Stimulated activated naive CD4-positive, alpha-beta T cell treated with Interleukin-2 at 50 U/mL for 16 hours (primary cell): ENCODE measurements at places on chromosomes 3 and 15.

DNA sequence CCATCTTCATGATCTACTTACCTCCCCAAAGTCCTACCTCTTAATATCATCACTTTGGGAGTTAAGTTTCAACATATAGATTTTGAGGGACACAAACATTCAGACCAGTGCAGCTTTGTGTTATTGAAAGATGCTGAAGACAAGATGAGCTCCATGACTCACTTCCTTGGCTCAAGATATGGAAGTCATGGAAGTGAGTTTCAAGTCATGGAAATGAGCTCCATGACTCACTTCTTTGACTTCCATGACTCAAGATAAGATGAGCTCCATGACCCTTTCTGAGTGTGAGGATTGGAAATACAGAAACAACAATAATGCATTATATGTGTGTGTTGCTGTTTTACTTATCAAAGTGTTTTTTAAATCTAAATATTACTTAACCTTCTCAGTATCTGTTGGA lies 170.2 kb upstream of the TPRG1 start:
- no peak for DNase-seq

DNA sequence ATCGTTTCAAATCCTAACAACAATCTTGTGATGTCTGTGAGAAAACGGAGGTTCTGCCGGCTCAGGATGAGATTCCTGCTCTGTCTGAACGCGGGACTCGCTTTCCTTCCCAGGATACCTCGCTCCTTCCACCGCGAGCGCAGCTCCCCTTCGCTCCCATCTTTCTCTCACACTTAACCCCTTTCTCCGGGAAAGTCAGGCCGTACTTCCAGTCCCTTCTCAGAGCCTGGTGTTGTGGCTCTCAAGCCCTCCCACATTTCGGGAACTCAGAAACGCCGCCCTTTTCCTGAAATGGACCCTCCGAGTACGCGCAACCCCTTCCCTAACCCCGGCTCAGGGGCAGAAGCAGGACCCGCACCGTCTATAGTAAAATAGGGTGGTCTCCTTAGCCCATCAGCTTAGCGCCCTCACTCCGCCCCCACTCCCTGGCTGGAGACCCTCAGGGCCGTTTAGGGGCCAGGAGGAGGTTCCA lies 378 bp upstream of the FEM1B start:
- DNase-seq: no peak

DNA sequence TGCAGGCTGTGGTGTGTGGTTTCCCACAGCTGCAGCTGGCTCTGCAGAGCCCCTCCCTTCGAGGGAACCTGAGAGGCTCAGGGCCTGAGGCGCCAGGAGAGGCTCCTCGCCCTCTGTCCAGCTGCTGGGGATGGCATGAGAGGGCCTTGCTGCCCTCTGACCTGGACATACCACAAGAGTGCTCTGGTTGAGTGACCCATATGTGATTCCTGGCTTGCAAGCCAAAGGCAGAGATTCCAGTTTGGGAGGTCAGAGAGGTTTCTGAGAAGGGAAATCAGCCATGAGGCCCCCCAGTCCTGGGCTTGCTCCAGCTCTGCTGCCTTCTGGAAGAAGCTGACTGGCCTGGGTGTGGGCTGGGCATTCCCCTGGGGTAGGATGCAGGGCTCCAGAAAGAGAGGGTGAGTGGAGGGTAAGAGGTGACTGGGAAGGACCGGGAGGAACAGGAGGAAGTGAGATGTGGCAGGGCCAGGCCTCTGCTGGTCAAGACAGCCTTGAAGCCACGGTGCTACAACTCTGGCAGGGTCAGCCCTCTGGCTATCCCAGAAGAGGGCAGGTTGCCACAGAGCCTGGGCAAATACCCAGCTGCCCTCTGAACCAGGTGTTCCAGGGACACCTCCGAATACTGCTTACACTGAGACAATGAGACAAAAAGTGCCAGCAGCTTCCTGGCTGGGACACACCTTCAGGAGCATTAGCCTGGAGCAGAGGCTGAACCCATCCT lies 16.0 kb upstream of the SRP14 start:
- no peak for DNase-seq

DNA sequence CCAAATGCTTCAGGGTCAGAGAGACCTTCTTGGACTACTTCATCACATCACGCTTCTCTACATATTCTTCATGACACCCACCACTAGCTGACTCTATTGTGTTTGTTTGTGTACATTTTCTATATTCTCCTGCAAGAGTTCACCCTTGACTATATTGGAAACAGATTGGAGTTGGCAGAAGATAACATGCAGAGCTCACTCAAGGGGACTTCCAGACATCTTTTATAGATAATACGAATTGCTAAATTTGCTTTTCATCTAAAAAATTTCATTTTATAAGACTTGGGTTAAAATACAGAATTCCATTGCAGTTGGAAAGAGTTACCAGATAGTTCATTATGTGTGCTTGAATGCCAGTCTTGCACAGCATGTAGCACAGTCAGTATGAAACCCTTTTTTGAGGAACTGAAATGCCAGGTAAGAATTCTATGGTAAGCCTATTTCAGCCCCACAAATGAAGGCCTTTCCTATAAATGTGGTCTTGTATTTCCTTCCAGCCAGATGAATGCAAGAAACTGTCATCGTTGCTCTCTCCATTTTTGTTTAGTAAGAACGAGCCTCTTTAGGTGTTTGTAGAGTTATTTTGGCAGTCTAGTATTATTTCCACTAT lies 177.6 kb downstream of the GHSR start:
- DNase-seq: no peak

DNA sequence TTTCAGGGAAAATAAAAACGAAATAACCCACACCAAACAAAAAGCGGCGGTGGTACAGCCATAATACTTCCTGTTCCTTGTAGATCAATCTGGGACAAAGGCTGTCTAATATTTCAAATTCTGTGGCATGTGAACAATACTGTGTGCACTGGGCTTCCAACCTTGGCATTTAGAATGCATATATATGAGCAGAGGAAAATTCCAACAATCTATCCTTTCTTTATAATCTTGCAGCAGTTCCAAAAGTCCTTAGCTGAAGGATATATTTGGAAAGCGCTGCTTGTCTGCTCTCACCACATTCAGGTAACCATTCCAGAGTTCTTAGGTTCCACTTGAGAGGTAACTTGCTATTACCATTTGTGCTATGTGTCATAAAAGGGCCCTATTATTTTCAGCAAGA lies 231.8 kb downstream of the RBMS3 start:
- no peak for DNase-seq

GRCh38 chr3:18657858-18658820 lies 233.0 kb upstream of the SATB1 start:
- peak; percentile 1 for DNase-seq

- DNase-seq: no peak
Observed at GRCh38 chr3:155494332-155494731, 200.8 kb upstream of the STRIT1 start.

DNA sequence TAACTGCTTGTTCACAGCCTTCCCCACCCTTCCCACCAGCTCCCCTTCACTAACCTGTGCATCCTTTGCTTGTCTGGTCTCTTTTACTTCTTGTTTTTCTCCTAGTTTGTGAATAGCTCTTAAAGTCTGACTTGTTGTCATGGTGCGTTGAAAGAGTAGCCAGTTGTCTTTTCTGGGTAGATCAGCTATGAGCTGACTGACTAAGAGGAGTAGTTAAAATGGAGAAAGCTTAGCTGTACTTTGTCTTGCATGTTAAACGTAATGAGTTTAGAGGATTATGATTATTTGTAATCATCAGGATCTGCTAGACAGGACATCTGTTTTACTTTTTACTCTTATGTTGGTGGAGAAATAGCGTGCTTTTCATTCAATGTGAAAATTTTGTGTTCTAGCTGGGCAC lies 35.9 kb downstream of the ATP2C1 start:
- no peak for DNase-seq

GRCh38 chr3:176799675-176800074 lies 397.6 kb downstream of the TBL1XR1 start:
- DNase-seq: no peak

DNA sequence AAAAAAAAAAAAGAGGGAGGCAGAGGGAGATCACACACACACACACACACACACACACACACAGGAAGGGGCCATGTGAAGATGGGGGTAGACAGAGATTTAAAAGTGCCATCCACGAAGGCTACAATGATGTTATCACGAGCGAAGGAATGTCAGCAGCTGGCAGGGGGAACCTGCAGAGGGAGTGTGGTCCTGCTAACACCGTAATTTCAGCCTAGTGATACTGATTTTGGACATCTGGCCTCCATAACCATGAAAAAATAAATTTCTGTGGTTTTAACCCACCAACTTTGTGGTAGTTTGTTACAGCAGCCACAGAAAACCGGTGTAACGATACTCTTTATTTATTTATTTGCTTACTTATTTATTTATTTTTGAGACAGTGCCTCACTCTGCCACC lies 76.0 kb downstream of the TMCO5A start:
- no peak for DNase-seq

- no peak for DNase-seq
Observed at GRCh38 chr3:46010519-46011113, 15.0 kb upstream of the FYCO1 start.

DNA sequence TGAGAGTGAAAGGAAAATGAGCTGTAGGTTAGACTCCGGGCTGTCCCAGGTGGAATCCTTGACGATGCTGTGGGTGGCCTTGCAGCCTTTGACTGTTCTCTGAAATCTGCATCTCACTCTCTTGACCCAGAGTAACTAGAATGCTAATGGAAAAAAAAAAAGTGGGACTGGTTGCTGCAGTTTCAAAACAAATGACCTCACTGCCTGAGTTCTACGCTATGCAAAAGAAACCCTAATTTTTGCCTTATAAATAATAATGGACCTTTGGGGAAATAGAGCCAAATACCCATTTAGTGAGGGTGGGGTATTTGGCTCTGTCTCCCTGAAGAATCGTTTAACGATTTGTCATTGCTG lies 309.7 kb upstream of the C2CD4B start:
- no peak for DNase-seq

DNA sequence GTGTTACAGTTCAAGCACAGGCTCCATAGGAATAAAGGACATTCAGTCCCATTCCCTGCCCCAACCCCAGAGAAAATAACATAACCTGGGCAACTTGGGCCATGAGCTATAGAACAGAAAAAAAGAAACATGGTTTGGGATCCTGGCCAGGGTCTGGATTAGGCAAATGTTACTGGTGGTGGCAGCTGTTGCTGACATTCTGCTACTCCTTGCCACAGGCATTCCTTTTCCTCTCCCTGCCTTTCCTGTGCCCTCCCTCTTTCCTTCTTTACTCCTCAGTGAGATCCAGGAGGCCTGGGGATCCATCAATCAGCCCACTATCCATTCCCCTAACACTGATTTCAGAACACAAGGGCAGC lies 129.1 kb downstream of the NTRK3 start:
- DNase-seq: no peak

DNA sequence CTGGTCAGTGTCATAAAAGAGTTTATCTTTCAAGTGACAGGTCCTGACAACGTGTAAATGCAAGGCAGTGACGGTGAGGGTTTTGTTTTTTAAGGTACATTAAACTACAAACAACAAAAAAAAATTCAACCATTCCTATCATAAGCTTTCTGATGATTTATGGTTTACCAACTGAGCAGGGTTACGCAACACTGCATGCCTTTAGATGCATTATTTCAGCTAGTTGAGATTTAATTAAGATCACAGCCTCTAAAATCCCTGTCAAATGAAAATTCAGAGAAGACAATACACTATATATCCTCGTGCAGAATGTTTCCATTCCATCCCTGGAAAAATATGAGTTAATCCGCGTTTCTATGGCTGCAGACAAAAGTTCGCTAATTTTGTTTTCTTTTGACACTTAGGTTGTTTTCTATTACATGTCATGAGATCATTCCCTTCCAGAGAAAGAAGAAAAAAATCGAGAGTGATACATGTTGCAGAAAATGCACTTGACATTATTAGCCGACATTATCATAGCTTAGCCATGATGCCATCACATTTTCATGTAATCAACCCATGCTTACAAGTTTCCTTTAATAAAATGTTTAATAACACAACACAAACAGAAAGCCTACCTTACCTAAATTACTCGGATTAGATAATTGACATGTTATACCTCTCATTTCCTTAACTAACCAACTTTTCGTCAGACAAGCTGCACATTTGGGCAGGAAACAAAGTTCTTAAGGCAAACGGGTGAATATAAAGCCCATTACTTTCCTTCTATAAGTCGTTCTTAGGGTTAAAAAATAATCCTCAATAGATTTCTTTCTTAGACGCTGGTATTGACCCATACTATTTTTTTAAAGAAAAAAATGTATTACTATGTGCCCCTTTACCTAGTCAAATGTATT lies 521.2 kb downstream of the FOXP1 start:
- DNase-seq: no peak

DNA sequence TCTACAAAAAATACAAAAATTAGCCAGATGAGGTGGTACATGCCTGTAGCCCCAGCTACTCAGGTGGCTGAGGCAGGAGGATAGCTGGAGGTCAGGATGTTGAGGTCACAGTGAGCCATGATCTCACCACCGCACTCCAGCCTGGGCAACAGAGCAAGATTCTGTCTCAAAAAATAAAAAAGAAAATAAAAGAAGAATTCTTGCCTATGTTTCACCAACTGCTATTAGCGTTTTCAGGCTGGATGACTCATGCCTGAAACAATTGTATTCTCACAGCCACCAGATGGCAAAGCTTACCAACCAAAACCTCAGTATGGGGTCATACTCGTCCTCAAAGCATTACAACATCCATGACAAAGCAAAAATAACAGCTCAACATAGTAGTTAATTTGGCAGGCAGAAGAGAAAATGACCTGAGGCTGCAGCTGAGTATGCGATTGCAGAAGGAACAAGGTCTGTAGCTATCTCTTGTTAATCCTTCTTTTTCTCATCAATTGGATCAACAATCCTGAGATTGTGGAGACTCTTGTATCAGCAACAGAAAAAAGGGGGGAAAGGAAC lies 52.2 kb downstream of the TP53BP1 start:
- DNase-seq: peak; percentile 5

DNA sequence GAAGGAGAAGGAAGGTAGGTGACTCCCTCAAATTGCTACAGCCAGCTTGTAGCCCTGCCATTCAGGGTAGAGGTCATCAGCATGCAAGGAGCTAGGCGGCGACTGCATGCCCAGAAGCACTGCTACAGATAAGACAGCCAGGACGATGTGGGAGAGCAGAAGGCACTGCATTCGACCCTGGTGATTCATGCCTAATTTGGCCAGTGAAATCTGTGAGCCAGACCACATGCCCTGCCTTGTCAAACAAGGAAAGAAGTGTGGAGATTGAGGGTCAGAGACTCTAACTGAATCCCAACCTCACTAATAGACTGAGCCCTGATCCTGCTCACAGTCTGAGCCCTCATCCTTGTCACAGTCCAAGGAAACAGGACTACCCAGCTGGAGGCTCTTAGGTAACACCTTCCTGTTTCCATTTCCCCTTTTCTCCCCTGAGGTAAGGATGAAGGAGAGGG lies 86.6 kb downstream of the LINGO1 start:
- no peak for DNase-seq

DNA sequence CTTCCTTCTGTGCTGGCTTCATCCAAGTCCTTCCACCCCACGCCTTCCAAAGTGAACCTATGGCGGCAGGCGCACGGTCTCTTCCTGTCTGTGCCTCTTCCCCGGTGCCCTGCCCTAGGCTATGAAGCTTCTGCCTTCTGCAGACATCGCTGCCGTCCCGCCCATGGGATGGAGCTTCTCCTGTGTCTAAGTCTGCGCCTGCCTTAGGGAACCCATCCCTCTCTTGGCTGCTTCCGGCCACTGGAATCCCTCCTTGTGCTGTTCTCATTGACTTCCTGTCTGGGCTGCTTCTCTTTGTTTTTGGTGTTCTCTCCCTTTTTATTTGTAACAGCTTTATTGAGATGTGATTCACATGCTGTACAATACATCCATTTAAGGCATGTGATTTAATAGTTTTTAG lies 17.2 kb downstream of the CHCHD6 start:
- DNase-seq: no peak
